ENCODE measurements at places on chromosomes 6 and 20. TPM values are rescaled to one million over a fixed set of nuclear protein-coding genes. Genes with fewer than 3 reads are reported as not detected.

DNA sequence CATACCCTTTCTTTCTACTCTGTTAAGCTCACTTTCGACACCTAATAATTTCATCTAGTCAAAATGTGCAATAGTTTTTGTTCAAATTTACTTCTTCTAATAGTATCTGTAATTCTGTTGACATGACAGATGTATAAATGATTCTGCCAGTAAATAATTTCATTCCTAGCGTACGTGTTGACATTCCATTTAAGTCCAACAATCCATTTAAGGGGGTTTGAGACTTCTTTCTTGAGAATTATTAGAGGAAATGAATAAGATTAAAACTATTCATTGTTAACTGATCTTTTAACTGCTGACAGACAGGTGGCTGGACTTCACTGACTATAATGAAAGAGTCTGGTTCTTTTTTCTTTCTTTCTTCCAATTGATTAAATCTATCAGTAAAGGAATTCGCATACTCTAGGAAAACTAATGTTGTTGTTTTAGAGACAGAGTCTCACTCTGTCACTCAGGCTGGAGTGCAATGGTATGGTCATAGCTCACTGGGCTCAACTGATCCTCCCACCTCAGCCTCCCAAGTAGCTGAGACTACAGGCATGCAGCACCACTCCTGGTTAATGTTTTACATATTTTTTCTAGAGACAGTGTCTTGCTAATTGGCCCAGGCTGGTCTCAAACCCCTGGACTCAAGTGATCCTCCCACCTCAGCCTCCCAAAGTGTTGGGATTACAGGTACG is 55.9 kb downstream of the MAP3K5 start:
- DNase-seq, result no peak

GRCh38 chr20:40931410-40932044 is 97.1 kb upstream of the TOP1 start:
- no peak for DNase-seq

GRCh38 chr6:9186148-9186547 is 750.8 kb upstream of the SLC35B3 start:
- no peak for DNase-seq

DNA sequence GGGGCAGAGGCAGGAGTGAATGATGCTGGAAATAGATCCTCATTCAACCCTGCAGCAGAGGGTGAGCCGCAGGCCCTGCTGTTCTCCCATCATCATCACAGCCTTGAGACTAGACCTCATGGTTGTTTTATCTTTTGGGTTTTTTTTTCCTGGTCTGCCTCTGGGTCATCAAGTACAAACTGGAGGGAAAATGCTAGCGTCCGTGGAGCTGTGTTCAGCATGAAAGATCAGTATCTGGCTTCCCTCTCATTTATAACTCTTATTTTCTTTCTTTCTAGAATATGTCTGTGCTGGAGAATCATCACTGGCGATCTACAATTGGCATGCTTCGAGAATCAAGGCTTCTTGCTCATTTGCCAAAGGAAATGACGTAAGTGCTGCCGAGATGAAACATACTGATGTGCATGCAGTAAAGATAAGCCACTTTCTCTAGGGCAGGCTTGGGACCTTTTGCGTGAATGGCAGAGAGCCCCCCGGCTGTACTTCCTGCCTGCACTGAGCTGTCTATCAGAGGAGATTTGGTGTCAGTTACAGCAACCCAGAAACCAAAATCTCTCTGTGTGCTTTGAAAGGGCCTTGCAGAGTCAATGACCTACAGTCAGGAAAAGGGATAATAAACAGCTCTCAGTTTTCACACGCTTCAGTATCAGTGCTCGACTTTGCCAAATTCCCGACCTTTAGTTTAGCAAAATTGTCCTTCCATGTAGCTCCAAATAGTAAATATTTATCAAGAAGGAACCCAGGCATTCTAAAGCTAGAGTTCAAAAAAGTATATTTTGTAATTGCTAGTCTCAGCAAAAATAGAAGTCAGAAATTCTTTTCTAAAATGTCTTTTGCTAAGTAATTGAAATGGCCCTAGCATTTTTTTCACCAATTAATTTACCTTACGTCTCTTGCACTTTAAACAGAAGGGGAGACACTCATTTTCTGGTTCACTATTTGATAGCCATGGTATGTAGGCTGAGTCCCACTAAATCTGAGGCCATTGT is 76.3 kb downstream of the MTFR2 start:
- peak; percentile 44 for DNase-seq

DNA sequence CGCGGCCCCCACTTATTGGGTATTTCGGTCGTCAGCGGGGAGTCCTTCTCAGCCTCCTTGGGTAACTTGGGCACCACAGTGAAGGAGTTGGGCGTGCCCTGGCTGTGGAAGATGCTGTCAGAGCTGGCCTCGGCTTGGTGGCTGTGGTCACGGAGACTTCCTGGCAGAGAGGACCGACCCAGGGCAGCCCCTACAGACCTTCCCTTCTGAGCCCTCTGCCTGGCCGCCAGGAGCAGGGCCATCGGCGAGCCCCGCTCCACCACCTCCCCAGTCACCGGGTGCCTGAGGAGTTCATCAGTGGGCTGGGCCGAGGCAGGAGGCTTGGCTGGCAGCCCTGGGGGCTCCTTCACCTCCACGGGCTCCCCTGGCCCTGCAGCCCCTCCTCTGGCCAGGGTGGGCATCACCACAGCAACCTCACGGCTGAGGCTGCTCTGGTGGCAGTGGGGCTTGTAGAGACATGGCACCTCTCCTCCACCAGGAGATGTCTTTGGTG is 37.2 kb downstream of the C6orf132 start:
- no peak for DNase-seq

Gene PCIF1
- 21.8 TPM for total RNA-seq
